Colonic mucosa (tissue), 4 donors: ENCODE measurements at places on chromosomes 2 and 18.

- no peak for DNase-seq
These were observed 94.0 kb upstream of the ACVR1C start for GRCh38 chr2:157722580-157723234.

GRCh38 chr2:205816268-205816667 lies 134.0 kb downstream of the NRP2 start:
- DNase-seq, result no peak

DNA sequence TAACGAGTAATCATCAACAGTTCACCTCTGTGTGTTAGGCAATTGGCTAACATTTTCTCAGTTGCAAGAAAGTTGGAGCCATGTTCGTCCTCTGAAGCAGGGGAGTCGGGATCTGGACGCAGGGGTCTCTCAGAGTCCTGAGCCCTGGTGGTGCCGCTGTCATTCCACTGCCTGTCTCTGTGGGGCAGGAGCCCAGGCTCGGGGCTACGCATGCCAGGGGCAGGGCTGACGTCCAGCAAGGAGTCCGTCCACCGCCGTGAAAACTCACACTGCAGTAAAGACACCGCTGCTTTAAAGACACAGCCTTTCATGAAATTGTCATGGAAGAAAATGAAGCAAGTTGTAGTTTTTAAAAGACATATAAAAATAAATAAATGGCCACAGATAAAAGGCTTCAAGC lies 571.1 kb upstream of the SOX11 start:
- DNase-seq, result no peak

- no peak for DNase-seq
These were observed 28.2 kb downstream of the BIN1 start for GRCh38 chr2:127078666-127079270.

- no peak for DNase-seq
These were observed 437.4 kb upstream of the POU3F3 start for GRCh38 chr2:104416339-104417000.

- DNase-seq, result no peak
These were observed 18.2 kb downstream of the C2orf69 start for GRCh38 chr2:199929262-199929661.

DNA sequence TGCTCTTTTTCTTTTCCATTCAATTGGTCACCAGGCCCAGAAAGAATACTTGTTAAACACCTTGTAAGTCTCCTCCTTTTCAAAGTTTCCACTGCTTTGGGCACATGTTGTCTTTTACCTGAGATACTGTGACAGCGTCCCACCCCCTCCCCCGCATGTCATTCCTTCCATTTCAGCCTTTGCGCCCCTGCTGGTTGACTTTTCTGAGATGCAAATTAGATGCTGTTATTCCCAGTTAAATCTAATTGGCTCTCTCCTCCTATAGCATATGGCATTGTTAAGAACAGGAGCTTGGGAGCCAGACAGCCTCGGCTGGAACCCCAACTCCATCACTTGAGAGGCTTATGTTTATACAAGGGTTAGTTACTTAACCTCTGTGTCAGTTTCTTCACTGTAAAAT lies 80.3 kb upstream of the GAREM1 start:
- no peak for DNase-seq

- no peak for DNase-seq
These were observed 40.0 kb downstream of the DNMT3A start for GRCh38 chr2:25301453-25302352.

GRCh38 chr2:176592216-176592615 lies 323.0 kb downstream of the MTX2 start:
- DNase-seq, result no peak
